Small intestine (tissue), 16 donors: ENCODE measurements at places on chromosomes 1 and 21. TPM values are rescaled to one million over a fixed set of nuclear protein-coding genes. Genes with fewer than 3 reads are reported as not detected.

OR2T29 gene
- not detected for polyA plus RNA-seq

RAP1GAP gene
- 22.8 TPM for polyA plus RNA-seq

NEK7 gene
- 29.1 TPM for polyA plus RNA-seq

DNA sequence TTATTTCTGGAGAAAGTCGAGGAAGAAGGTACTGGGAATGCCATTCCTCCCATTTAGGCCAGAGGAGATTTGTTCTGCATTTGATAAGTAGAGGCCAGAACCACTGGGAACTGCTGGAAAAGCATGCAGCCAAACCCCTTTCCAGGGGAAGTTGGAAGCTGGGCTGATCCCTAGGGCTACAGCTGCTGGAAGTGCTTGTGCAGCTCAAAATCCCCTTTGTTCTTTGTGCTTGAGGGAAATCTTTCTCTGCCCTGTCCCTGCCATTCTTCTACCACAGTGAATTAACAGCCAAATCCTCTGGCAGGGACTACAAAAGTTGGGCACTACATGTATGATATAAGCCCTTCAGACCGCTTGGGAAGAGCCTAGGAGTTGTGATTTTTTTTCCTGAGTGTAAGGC, 734.1 kb downstream of the LRRIQ3 start:
- DNase-seq: no peak

DNA sequence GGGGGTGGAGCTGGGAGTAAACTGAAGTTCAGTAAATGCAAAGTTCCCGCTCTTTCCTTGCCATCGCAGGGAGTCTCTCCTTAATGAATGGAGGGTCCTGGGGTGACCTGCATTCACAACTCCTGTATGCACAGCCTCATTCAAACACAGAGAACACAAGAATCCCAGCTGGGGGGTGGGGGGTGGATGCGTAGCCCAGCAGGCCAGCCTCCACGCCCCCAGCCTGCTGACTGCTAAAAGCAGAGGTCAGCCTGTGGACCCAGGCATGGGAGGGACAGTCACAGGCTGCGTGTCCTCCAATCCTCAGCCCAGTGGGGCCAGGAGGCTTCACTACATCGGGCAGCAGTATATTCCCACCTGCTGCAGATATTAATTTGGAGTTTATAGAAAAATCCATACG, 263.1 kb downstream of the GRIK3 start:
- DNase-seq: no peak

- peak; percentile 37 for DNase-seq
These were observed 49.2 kb downstream of the UMODL1 start for GRCh38 chr21:42120101-42120902.

- peak; percentile 37 for DNase-seq
These were observed 16.2 kb downstream of the PLEKHO1 start for GRCh38 chr1:150165622-150166612.

DNA sequence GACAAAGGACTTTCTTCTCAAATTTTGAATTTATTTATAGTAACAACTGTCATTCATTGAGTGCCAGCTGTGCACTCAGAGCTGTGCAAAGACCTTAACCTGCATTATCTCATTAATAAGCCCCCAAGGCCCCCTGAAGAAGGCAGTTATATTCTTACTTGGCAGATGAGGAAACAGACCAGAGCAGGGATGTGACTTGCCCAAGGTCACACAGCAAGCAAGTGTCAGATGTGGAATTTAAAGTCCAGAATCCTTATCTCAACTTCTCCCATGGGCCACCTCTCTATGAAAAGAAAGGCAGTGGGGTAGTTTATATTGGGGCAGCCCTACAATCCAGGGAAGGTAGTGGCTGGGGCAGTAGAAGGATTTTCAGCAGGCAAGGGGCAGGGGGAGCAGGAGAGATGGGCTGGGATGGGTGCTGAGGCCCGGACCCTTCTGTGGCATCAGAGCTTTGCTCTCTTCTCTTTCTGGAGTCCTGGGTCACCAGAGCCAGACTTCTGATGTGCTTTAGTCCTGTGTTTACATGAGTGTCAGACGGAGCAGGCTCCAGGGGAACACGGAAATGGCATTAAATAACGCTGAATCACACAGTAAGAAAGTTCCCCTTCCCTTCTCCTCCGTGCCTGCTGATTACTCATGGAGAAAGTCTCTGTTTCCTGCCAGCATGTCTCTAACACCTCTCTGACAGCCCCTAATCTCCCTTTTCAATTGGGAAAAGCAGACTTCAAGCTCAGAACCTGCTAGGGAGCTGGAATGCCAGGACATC, 39.5 kb downstream of the EPHB2 start:
- DNase-seq: peak; percentile 65

- no peak for DNase-seq
These were observed 86.7 kb upstream of the USP24 start for GRCh38 chr1:55301912-55302311.
